ENCODE measurements at places on chromosomes 11 and 22. TPM values are rescaled to one million over a fixed set of nuclear protein-coding genes. Genes with fewer than 3 reads are reported as not detected.
A peak's percentile ranks its signal among the peaks of the same experiment; 100 is the strongest.

Gene DMC1
- 4.2 TPM for total RNA-seq

GRCh38 chr11:134330611-134331353 is 1.0 kb upstream of the GLB1L2 start:
- no peak for DNase-seq

DNA sequence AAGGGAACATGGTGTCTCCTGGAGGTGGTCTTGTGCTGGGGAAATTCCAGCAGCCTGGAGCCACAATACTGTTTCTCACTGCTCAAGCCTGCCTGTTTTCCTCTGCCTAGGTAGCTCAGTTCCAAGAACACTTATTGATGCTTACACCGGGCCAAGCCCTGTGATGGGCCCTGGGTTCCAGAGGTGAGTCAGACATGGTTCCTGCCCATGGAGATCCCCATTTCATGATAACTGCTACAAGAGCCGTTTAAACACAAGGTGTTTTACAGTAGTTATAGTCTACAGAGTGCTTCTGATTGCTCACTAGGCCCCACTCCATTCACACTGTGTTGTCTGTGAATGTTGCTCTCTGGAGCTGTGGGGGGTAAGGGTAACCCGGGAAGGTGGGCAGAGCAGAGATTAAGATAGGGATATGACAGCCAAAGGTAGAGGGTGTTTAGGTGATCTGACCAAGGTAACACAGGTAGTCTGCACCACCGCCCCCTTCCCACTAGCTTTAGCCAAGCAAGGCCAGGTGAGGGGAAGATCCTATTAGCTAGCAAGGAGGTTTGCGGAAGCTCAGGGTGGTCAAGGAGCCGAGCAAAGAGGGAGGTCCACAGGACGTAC is 696 bp upstream of the MICAL2 start:
- no peak for DNase-seq

GRCh38 chr11:45145379-45146071 is 914 bp upstream of the PRDM11 start:
- DNase-seq: peak; percentile 50

DNA sequence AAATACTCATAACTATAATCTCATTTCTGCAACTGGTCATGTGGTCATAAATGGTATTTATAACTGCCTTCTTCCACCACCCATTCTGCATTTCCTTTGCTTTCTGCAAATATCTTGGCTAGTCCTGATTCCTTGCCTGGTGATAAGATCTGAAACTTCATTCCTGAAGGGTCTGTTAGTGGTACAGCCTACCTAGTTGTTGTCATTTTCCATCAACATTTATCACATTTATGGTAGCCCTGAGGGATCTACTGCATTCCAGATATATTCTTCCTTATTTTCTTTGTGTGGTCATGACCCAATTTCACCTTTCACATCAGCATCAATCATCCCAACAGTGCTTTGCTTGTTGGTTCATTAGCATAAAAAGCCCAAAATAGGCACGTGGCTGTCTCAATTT is 50.1 kb downstream of the DDX6 start:
- DNase-seq: no peak

GRCh38 chr11:15118431-15118830 is 3.7 kb downstream of the INSC start:
- DNase-seq: no peak

DNA sequence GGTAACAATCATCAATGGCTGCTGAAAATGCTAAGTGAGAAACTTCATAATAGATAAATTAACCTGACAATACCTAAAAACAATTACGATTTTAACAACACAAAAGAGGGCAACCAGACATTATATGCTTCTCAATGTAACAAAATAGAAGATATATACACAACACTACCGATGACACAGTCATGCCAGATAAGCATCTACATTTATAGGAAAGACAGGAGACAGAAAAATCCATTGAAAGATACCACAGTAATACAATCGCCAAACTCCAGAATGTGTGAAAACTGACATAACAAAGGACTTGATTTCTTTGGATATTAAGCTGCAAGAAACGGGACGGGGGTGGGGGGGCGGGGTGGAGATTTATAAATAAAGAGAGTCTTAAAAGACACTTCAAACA is 28.3 kb downstream of the USP28 start:
- no peak for DNase-seq

DNA sequence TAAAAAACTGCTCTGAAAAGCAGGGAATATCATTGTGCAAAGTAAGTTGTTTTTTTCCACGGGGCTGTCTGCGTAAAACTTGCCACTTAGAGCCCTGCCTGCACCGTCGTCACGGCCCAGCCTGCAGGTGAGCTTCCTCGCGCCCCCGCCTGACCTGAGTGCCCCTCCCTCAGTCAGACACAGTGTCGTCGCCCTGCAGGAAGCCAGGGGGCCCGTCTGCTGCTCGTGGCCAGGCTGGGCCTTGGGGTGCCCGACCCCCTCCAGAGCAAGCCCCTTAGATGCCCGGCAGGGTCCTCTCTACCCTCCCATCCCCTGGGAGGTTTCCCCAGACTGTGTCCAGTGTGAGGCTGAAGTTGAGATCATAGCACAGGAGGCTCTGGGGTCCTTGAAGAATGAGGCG is 31.6 kb downstream of the SBF1 start:
- no peak for DNase-seq

DNA sequence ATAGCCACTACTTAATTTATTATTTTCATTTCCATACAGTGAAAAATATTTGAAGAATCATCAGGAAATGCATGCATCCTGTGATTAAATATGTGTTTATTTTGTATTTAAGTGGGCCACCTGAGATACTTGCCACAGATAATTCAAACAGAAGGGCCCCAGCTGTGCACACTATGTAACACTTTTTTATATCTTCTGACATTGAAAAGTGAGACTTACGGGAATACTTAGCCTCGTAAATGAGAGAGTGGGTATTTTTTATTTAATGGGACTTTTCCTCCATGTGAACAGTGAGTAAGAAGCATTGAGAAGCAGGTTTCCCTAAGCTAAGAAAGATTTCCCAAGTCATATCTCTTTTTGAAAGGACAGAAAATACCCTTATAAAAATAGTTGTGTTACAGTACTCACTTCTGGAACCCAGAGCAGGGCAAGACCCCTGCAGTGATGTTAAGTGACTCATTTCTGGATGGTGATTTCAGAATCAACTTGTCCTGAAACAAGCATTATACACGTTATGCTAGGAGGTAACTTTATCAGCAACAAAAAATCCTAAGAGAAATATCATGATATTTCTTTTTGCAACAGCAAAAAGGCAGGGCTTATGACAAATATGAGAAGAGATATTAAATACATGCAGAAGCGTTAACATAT is 478.1 kb upstream of the CHORDC1 start:
- no peak for DNase-seq

DNA sequence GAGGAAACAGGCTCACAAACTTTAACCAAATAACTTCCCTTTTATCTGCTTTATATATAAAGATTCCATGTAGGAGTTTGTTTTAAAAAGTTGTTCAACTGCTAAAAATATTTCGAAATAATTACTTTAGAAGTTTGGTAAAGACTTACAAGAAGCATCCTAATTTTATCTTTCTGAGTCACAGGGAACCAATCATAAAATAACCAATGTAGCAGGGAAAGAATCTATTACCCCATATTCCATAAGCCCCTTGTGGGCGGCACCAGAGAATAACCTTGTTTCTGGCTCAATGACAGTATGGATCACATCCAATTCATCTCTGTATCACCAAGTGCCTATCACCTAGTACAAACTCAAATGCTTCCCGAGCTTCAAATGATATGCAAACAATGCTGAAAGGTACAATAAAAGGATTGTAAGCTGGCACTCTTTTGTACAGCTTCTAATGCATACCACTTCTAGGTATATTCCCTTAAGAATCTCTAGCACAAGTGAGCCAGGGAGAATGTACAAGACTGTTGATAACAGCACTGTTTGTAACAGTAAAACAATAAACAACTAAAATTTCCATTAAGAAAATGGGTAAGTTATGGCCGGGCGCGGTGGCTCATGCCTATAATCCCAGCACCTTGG is 158.4 kb downstream of the ATG16L2 start:
- no peak for DNase-seq

Gene CDC42EP2
- total RNA-seq: 20.8 TPM

- no peak for DNase-seq
These were observed 968 bp downstream of the RHBDD3 start for GRCh38 chr22:29266564-29267461.

GRCh38 chr11:29119116-29119515 is 897.7 kb downstream of the KCNA4 start:
- DNase-seq: no peak

- no peak for DNase-seq
These were observed 48.0 kb downstream of the CABIN1 start for GRCh38 chr22:24059121-24059520.

Gene KIRREL3
- 0.27 TPM for total RNA-seq

GRCh38 chr11:69922596-69923111 is 103.4 kb upstream of the FGF3 start:
- no peak for DNase-seq

- peak; percentile 16 for DNase-seq
These were observed 40.2 kb upstream of the SLC25A1 start for GRCh38 chr22:19218541-19219233.

DNA sequence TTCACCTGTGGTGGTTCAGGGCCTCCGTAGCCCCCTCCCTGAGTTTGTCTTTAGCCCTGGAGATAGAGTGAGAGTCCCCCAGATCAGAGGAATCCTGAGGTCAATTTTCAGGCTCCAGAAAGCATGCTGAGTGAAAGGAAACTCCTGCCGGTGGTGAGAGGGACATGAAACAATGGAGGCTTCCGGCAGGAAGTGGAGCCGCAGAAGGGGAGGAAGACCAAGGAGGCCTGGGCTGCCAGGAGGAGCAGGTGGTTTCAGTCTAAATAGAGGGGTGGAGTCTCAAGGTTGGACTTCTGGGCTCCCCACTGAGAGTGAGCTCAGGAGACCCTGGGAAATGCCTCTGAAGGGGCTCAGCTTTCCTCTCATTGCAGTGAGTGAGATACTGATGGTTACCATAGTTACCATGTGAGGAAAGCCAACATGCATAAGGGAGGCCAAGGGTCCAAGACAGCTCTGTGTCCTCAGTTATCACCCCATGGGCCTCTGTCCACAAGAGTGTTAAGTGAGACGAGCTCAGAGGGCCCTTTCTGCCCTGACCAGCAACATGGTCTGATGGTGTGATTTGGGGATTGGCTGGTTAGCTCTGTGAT is 10.7 kb downstream of the SLCO2B1 start:
- no peak for DNase-seq

Gene CLDN5
- total RNA-seq: 50.8 TPM

Gene OR10G6
- total RNA-seq: not detected
